ENCODE measurements at places on chromosomes 11 and 22.

- DNase-seq = no peak
Measured at GRCh38 chr11:114132944-114133394, 73.5 kb downstream of the ZBTB16 start.

DNA sequence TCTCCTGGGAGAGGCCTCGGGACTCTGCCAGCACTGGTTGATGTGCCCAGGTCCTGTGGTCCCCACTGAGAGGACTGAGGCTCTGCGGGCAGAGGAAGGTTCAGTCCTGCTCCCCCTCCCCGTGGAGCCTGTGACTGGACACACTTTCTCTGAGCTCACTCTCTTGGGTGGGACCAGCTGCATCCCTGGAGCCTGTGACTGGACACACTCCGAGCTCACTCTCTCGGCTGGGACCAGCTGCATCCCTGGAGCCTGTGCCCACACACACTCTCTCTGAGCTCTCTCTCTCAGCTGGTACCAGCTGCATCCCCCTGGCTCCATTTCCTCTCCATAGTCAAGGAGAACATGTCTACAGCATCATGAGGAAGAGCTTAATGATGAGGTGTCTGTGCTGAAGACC lies 39.5 kb downstream of the TOLLIP start:
- DNase-seq = no peak

DNA sequence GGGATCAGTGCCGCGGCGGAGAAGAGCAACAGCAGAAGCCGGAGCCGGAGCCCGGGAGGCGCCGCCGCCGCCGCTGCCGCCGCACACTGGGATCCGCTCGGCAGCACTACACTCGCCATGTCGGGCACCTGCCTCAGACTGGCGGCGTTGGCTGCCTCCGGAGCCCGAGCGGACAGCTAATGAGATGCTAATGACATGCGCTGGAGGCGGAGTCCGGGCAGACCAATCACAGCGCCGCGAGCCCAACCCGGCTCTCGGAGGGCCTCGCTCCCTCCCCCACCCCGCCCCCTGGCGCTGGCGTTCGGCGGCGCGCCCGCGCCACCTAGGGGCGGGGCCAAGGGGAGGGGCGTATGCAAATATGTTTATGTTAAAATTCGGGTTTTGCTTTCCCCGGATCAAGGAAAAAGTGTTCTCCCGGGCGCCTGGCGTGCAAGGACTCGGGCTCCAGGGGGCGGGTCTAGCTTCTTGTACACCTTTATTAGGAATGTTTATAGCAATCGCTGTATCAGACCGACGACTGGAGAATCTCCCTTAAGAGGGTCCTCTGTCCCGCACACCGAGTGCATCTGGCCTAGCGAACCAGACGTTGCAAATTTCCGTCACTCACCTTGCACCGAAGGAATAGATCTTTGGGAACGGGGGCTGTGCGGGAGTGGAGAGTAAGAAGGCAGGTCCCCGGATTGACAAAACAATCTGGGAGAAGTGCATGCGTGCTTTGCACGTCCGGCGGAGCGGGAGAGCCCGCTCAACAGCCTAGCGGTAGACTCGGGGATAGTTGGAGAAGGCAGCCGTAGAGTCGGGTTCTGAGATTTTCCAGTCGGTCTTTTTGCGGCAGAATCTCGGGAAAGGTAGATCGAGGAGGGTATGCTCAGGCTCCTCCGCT lies at the start of gene CADM1:
Gene CADM1, minus strand, starts transcription at position 140 of the 883 bp plus-strand sequence.
- peak; percentile 56 for DNase-seq

DNA sequence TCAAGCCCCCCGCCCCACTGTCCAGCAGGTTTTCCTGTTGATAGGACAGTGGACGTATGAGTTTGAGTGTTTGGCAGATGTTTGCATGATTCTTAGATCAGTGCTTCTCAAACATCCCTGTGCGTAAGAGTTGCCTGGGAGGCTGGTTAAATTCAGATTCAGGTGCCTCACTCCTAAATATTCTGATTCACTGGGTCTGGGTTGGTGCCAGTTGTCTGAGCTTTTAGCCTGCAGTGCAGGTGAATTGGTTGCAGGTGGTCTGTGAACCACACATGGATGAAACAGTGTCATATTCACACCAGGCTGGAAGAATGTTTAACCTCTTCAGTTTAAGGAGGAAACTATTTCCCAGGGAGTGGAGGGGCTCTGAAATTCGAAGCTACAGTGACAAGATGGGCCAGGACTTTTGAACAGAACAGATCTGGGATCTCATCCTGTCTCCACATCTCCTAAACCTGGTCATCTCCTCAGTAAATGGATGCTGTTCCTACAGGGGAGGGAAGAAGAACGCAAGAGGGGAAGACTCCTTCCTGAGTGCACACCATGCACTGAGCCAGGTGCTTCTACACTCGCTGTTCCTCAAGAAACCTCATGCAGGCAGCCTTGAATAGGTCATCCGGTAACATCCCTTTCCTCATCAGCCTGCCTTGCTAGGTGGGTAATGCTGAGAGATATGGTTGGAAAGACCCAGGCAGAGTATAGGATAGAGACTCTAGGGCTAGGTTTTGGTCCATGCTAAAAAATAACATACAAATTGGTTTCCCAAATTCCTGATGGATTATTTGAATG lies 47.8 kb downstream of the TEAD1 start:
- no peak for DNase-seq

GRCh38 chr11:65745049-65745448 lies 24.5 kb upstream of the RNASEH2C start:
- DNase-seq = no peak

DNA sequence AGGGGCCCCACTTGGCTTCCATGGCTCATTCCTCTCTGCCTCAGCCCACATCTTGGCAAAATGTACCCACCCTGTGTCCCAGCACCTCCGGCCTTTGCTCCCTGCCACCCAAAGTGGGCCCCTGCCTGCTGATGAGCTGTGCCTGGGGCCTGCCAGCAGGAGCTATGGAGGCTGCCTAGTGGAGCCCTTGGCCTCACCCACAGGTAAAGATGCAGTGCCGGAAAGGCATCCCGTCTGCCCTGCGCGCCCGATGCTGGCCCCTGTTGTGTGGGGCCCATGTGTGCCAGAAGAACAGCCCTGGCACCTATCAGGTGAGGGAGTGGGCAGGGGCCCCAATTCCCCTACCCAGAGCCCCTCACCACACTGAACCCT lies 1.3 kb downstream of the TBC1D10C start:
- DNase-seq = no peak

DNA sequence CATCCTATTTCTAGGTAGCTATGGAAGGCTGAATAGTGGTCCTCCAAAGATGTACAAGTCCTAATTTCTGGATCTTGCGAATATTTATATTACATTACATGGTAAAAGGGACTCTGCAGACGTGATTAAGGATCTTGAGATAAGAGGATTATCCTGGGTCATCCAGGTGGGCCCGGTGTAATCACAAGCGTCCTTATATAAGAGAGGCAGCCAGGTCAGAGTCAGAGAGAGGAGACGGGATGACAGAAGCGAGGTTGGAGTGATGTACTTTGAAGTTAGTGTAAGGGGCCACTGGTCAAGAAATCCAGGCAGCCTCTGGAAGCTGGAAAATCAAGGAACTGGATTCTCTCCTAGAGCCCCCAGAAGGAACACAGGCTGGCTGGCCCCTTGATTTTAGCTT lies 70.1 kb upstream of the MYOD1 start:
- no peak for DNase-seq

- no peak for DNase-seq
Measured at GRCh38 chr11:926341-926916, 759 bp downstream of the AP2A2 start.

DNA sequence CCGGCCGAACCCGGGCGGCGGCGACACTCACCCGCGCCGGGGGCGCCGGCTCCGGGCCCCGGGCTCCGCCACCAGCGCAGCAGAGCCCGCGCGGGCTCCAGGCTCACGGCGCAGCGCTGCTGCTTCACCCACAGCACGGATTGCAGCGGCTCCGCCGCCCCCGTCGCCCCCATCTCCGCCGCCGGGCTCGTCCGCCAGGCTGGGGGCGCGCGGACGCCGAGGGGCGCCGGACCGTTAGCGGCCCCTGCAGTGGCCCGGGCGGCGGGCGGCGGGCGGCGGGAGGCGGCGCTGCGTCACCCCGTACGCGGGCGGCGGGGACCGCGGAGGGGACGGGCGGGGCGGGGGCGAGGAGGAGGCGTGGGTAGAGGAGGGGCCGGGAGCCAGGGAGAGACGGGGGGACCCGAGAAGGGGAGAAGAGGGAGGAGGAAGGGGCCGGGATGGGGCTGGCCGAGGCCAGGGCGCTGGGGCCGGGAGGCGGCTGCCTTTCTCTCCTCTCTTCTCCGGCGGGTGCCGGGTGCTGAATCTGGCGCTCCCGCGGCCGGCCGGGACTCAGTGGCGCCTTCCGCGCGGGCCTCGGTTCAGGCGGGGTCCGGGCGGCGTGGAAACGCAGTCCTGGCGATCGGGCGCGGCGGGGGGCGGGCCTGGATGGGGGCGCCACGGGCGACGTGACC lies at the start of gene CERK:
Gene CERK, minus strand, starts transcription at position 277 of the 671 bp plus-strand sequence. Its CDS starts 104 bp downstream, at position 173.
- peak; percentile 57 for DNase-seq

GRCh38 chr11:26905368-26905767 lies 88.5 kb upstream of the FIBIN start:
- DNase-seq = no peak

- DNase-seq = no peak
Measured at GRCh38 chr11:115617767-115618166, 113.6 kb upstream of the CADM1 start.

DNA sequence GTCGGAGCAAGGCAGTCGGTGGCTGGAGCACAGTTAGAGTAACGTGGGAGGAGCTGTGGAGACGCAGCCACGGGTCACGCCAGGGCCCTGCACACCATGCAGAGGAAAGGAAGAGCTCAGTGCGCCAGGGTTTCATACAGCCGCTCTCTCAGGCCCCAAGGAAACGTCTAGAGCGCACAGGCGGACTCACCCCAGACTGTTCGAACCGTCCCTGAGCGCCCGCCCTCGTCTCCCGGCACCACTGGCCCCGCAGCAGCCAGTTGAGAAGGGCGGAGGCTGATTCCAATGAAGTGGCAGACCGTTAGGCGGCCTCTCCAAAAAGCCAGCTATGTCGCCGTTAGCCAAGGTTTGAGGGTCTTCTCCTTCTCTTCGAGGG lies 483 bp upstream of the HYLS1 start:
- DNase-seq = no peak

DNA sequence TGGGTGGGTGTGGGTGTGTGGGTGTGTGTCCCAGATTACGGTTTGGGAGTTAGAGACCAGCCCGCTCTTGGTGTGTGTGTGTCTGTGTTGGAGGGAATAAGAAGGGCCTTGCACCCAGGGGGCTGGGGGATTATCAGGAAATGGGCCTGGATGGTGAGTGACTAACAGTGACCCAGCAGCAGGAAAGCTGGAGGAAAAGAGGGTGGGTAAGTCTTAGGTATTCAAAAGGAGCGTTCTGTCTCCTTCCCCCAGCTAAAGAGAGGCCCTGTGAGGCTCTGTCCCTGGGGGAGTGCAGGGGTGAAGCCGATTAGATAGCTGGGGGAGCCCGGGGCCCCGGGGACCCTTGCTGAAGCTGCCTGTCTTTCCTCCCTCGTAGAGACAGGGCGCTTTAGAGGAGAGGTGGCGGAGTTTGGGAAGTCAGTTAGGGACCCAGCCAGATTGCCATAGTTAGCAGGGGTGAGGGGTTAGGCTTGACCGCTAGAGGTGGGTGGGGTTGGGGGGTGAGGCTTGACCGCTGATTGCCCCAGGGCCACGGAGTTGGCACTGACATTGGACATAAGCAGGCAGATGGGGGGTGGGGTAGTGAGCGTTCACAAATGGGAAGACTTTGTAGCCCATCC lies 1.5 kb downstream of the OAF start:
- no peak for DNase-seq

DNA sequence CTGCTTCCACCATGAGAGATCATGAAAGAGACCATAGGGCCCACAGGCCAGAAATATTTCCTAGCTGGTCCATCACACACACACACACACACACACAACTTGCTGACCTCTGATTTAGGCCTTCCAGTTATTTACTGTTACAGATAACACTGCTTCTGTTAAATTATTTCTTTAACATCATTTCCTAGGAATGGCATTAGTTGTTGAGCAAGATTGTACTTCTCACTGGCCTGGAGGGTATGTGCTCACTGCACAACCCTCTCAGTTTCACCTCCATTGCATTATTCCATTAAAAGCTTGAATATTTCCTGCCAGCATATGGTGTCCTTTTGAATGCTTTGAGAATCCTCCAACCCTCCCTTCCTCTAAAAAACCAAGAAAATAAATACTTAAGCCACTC lies 104.4 kb downstream of the MICAL2 start:
- no peak for DNase-seq

DNA sequence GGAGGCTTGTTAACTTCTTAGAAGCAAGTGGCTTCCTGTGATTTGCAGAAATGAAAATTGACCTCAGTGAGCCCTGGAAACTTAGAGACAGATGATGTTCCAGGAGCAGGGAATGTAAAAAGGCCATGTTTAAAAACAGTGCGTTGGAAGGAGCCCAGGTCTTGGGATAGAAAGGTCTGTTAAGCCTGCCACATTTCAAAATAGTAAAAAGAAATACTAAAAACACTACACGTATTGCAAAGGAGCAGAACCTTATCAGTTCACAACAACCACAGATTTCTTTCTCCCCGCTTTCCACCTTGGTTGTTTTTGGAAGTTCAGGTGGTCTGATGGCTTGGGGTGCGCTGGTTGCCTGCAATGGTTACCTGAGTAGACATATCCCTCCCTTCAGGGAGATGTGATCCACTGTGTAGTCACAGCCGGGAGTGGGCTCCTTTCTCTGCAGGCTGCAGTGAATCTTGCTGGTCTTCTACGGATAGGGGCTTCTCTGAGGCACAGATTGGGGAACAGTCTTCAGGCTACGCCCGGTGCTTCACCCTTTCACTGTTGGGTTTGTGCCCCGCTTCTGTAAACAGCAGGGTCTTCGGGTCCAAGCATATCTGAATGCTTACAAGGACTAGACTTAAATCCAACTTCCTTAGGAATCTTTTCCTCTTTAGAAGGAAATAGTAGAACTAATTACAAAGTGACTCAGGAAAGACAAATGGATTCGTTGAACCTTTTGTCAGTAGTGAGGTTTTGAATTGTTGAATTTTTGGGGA lies 1.9 kb downstream of the TEAD1 start:
- no peak for DNase-seq

GRCh38 chr11:94281324-94281723 lies 23.1 kb upstream of the IZUMO1R start:
- no peak for DNase-seq

DNA sequence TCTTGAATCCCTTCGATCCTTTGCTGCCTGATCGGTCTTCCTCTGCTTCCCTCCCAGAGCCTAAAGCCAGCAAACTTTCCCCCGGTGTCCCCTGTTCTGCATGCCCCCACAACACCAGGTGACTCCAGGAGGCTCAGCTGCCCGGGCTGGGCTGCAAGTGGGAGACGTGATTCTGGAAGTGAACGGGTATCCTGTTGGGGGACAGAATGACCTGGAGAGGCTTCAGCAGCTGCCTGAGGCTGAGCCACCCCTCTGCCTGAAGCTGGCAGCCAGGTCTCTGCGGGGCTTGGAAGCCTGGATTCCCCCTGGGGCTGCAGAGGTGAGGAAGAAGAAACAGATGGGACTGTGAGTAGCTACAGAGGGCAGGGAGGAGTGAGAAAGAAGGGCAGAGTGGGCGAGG lies 3.6 kb downstream of the NHERF4 start:
- DNase-seq = no peak

- DNase-seq = no peak
Measured at GRCh38 chr22:29634847-29635246, 31.4 kb downstream of the NF2 start.

DNA sequence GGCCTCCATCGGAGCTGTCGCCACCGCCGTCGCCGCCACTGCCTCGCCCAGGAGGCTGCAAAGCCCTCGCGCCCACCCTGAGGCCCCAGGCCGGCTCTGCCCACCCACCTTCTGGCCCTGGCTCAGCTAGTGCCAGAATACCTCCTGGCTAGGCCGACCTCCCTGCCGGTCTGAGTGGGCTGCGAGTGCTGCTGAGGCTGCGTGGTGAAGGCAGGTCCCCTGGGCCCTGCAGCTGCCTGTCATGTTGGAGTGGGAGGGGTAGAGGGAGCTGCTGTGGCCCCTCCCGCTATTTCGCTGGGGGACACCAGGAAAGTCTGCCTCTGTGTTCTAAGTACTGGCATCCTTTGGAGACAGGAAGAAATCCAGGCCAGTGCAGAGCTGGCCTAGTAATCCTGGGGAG lies 34.2 kb downstream of the LRRC10B start:
- DNase-seq = no peak
